ENCODE measurements at places on chromosomes 7 and 10.

DNA sequence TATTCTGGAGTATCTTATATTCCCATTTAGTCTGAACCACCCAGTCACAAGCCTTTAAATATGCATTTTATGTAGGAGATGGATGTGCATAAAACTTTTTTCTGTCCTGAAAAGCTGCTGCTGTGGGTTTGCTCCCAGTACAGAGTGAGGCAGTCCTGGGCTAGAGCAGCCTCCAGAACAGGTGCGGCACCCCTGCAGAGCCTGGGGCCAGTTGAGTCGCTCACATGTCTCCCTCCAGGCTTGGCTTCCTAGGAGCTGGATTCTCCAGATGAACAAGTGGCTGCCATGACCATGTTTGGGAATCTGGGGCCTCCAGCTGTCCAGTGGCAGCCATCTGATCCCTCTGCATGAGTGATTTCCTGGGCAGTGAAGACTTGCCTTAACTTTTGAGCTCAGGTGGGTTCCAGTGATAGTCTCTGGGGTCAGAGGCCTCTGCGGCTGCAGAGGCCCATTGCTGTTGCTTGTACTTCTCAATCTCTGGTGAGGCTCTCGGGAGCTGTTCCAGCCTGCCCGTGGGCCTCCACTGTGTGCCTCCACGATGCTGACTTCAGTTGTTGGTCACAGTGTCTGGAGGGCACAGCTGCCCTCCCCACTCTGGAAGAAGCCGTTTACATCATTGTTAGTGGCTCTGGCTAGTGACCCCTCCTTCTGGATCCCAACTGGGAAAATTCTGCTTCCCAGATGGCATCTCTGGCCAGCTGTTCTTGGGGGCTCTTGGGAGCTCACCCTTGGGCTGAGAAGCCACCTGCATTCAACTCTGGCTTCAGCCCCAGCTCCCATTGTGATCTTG lies 120.4 kb downstream of the EMX2 start:
- ATAC-seq, result no peak

GRCh38 chr7:138542183-138542582 lies 82.1 kb downstream of the TRIM24 start:
- no peak for ATAC-seq

DNA sequence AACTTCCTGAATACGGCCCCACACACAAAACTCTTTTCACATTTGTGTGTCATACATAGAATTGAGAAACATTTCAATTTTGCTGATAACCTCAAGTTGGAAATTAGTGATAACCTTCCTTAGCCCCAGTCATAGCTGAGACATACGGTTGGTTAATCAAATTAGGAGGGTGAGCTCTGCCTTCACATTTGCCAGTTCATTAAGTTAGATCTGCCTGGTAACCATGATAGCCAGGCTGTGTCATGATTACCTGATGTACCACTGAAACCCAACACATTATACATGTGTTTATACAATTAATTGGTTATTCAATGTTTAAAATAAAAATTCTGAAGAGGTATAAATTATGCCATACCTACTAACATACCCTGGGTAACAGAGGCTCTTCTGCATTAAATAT lies 60.8 kb upstream of the RAB11FIP2 start:
- no peak for ATAC-seq

DNA sequence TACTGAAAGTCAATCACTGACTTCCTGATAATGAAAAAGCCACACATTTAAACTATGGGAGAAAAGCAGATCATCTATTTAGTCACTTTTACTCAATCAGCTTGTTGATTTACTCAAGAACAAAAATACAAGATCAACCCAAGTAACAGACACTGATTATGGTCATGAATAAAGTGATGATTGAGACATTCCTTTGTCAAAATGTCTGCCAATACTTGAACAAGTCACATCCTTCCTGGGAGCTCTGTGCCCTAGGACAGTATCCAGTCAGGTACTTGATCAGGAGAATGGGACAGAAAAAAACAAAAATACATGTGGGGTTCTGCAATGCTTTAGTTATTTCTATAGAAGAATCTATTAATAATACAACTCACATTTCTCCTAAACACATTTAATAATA lies 150.0 kb upstream of the NEBL start:
- no peak for ATAC-seq

DNA sequence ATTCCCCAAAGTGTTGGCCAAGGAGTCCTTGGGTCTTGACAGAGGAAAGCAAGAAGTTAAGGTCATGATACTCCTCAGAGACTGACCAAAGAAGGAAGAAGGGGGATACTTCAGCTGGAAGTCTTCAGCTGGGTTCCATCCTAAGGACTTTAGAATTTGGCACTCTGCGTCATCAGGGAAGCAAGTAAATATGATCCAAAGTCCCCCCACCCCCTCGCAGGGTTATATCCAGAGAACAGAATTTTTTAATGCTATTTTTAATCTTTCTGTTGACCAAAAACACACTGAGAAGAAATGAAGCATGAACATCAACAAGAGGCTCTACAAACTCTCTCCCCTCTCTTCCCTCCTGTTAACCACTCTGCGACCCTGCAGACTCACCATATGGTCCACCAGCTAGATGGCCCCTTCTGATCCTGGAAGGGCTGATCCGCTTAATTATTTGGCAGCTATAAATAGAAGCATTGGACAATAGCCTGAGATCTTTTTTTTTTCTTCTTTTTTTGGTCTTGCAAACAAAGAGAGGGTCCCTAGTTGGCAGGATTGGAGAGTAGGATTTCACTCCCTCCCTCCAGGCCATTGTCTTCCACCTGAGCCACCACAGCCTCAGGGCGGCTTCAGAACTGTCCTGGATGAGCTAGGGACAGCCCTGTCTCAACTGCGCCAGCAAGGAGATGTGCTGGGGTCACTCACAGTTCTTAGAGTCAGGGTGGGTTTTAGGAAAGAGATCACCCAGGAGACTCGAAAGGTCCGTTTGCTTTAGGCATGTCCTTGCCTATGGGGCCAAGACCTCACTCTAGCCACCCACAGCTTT lies 196.0 kb downstream of the KCNMA1 start:
- ATAC-seq, result no peak

- no peak for ATAC-seq
Observed at GRCh38 chr10:91539930-91540329, 92.9 kb downstream of the PPP1R3C start.

- peak; percentile 44 for ATAC-seq
Observed at GRCh38 chr10:775245-776075, 86.0 kb upstream of the DIP2C start.
